ENCODE measurements at places on chromosomes 12 and 14. TPM values are rescaled to one million over a fixed set of nuclear protein-coding genes. Genes with fewer than 3 reads are reported as not detected.
A peak's percentile ranks its signal among the peaks of the same experiment; 100 is the strongest.

GRCh38 chr12:117486840-117487659 is 125.6 kb upstream of the NOS1 start:
- no peak overlapping the region for H3K27ac ChIP-seq
- DNase-seq, result no peak
- H3K4me1 ChIP-seq, result no peaks in the 10 kb centered on the region

GRCh38 chr12:20415641-20416040 is 47.3 kb downstream of the PDE3A start:
- H3K36me3 ChIP-seq, result no peaks in the 10 kb centered on the region
- H3K27me3 ChIP-seq, result no peaks in the 10 kb centered on the region
- H3K4me1 ChIP-seq, result peaks cover 2% of the 10 kb centered on the region
- DNase-seq, result peak; percentile 32

The RTL1 gene
- total RNA-seq, result 12.8 TPM

The C12orf60 gene
- total RNA-seq, result 1.4 TPM

GRCh38 chr12:90953956-90954421 is 987 bp downstream of the CCER1 start:
- H3K36me3 ChIP-seq, result no peaks in the 10 kb centered on the region
- H3K27me3 ChIP-seq, result no peaks in the 10 kb centered on the region
- no peak for DNase-seq
- no peak overlapping the region for H3K27ac ChIP-seq
- H3K4me3 ChIP-seq, result no peak overlapping the region

DNA sequence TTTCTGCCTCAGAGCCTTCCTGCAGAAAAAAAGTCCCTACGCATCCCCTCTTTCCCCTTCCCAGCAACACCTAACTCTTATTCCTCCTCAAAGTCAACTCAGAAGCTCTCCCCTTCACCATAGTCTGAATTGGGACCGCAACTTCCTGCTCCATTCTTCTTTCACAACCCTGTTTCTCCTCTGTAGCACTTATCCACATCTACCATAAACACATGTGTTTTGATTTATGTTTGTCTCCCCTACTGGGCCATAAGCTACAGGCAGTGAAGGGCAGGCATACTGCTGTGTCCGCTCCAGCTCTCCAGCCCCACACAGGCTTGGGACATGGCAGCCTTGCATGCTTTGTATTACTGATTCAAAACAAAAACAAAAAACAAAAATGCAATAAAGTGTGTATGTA is 5.9 kb downstream of the SDR9C7 start:
- no peak overlapping the region for H3K4me3 ChIP-seq
- H3K27ac ChIP-seq, result no peak overlapping the region
- H3K4me1 ChIP-seq, result peaks cover 6% of the 10 kb centered on the region
- DNase-seq, result no peak
- no peaks in the 10 kb centered on the region for H3K27me3 ChIP-seq

The IL26 gene
- total RNA-seq, result not detected

The KERA gene
- 223 TPM for total RNA-seq

The APOF gene
- not detected for total RNA-seq

DNA sequence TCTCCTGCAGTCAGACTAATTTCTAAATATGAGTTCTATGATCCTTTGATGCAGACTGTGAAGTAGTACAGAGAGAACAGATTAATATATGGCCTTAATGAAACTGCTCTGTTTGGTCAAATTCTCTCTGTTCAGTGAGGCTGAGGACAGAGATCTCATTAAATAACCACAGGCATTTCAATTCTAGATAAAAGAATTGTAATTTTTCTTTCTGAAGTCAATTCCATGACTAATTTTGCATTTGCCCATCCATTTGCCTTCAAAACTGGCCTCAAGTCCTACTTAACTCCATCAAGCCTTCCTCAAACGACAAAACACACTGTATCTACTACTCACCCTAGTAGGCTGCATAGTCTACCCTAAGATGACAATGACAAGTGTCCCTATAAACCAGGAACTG is 67.1 kb downstream of the DUSP16 start:
- no peaks in the 10 kb centered on the region for H3K4me1 ChIP-seq
- peaks cover 16% of the 10 kb centered on the region for H3K36me3 ChIP-seq
- no peak overlapping the region for H3K27ac ChIP-seq
- H3K27me3 ChIP-seq, result no peaks in the 10 kb centered on the region

GRCh38 chr14:89728964-89729363 is 225.6 kb downstream of the EFCAB11 start:
- no peak overlapping the region for H3K4me3 ChIP-seq
- no peak overlapping the region for H3K27ac ChIP-seq
- H3K4me1 ChIP-seq, result no peaks in the 10 kb centered on the region
- H3K36me3 ChIP-seq, result no peaks in the 10 kb centered on the region

GRCh38 chr14:53529519-53529918 is 376.4 kb upstream of the DDHD1 start:
- DNase-seq, result no peak
- no peak overlapping the region for H3K4me3 ChIP-seq
- no peak overlapping the region for H3K27ac ChIP-seq
- H3K36me3 ChIP-seq, result no peaks in the 10 kb centered on the region

DNA sequence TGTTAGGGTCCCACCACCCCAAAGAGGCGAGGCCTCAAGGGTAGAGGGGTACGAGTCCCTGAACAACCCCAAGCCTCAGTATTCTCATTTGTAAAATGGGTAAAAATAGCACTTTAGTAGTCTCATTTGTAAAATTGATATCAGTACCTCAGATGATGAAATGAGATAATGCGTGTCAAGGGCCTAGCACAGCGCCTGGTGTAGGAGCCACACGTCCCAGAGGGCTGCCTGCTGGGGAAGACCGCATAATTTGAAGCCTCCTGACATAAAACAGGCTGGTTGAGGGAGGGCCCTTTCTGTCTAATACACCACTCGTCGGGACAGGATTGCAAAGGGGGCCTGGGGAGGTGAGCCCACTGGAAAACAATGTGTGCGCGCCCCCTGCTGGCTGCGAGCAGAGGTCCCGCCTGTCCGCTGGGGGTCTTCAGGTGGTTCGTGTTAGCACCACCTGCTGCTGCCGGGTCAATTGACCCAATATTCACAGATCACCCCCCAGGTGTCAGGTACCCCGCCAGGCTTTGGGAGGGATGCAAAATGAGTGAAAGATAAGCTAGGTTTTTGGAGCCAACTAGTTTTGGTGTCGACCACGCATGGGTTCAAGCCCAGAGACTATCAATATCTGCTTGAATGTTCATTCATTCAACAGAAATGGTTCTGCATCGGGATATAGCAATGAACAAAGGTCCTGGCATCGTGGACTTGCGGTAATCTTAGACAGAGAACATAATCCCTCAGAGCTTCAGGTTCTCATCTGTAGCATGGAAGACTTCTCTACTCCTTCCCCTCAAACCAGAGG is 24.7 kb upstream of the IRF2BPL start:
- peaks cover 29% of the 10 kb centered on the region for H3K4me1 ChIP-seq
- H3K27me3 ChIP-seq, result peaks cover 2% of the 10 kb centered on the region
- H3K4me3 ChIP-seq, result no peak overlapping the region

DNA sequence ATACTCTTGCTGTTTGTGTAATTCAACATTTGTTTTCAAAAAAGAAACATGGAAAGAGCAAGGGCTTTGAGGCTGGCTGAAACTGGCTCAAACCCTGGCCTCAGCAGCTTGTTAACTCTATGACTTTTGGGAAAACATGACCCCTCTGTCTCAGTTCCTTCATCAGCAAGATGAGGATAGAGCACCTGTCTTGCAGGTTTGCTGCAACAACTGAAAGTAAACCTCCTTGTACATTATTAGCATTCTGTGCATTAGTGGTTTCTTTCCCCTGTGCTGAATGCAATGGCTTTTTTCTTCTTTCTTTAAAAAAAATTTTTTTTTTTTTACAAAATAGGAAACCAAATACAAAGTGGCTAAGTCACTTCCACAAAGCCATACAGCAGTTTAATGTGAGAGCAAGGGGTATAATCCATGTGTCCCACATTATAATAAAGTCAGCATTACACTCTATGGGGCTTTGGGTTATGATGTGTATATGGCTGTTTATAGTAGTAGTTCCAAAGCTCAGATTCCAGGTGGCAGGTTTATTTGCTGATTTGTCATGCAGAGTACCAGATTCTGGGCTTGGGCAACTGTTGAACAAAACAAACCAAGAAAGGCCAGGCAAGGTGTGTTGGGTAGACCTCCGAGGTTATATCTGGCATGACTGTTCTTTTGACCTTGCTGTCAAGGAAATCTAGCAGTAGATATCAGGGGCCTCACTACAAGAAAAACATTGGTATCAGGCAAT is 194.5 kb upstream of the CNOT2 start:
- H3K4me1 ChIP-seq, result peaks cover 2% of the 10 kb centered on the region
- no peaks in the 10 kb centered on the region for H3K27me3 ChIP-seq
- no peak for DNase-seq
- no peak overlapping the region for H3K4me3 ChIP-seq
- no peak overlapping the region for H3K27ac ChIP-seq

GRCh38 chr12:130481392-130481879 is 143.7 kb downstream of the PIWIL1 start:
- H3K36me3 ChIP-seq, result no peaks in the 10 kb centered on the region
- H3K27me3 ChIP-seq, result peaks cover 14% of the 10 kb centered on the region
- H3K27ac ChIP-seq, result no peak overlapping the region
- H3K4me1 ChIP-seq, result peaks cover 27% of the 10 kb centered on the region

GRCh38 chr14:99296517-99296916 is 24.5 kb upstream of the BCL11B start:
- no peaks in the 10 kb centered on the region for H3K4me1 ChIP-seq
- H3K4me3 ChIP-seq, result no peak overlapping the region
- no peaks in the 10 kb centered on the region for H3K27me3 ChIP-seq
- no peak overlapping the region for H3K27ac ChIP-seq
- no peak for DNase-seq

The SLC7A8 gene
- total RNA-seq, result 4.2 TPM

The KIF26A gene
- 7.4 TPM for total RNA-seq

- no peak for DNase-seq
- no peak overlapping the region for H3K4me3 ChIP-seq
Observed at GRCh38 chr12:49410818-49411217, 43.6 kb downstream of the SPATS2 start.

The JAG2 gene
- 23.8 TPM for total RNA-seq

- peaks cover 45% of the 10 kb centered on the region for H3K4me1 ChIP-seq
- peaks cover 3% of the 10 kb centered on the region for H3K27me3 ChIP-seq
- peak; percentile 58 for DNase-seq
- no peak overlapping the region for H3K4me3 ChIP-seq
Observed at GRCh38 chr14:22545842-22546721, 42.9 kb downstream of the DAD1 start.

The PPM1H gene
- 3.3 TPM for total RNA-seq

DNA sequence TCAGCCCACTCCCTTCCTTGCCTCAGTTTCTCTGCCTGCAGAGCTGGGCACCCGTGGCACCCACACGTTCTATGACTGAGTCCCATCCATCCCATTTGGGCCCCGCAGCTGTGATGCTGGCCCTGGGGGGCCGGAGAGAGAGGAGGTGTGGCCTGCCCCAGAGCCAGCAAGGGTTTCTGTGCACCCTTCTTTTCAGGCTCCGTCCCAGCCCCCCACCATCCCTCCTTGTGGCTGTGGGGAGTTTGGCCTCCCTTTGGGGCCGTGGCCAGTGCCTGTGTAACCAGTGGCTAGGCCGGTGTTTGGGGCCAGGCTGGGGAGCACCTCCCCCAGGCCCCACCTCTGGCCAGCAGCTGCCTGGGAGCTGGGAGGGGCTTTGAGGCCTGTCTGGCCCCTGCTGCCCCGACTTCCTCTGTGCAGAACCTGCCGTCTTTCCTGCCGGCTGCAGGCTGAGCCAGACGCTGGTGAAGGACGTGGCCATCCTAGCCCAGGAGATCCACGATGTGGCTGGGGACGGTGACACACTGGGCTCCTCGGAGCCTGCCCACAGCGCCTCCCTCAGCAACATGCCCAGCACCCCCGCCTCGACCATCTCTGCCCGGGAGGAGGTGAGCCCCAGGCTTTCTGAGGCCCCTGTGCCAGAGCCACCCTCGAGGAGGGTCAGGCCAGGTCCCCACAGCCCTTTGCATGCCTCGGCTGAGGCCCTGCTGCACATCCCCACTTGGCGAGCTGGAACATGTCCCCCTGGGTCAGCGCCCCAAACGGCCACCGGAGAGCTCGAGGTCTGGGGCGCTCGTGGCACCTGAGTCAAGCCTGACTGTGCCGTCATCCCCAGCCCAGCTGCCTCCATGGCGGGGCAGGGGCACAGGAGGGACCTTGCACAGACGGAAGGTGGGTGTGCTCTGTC is 27.7 kb downstream of the CEP170B start:
- H3K27me3 ChIP-seq, result peaks cover 7% of the 10 kb centered on the region
- no peak overlapping the region for H3K27ac ChIP-seq
- no peak overlapping the region for H3K4me3 ChIP-seq

DNA sequence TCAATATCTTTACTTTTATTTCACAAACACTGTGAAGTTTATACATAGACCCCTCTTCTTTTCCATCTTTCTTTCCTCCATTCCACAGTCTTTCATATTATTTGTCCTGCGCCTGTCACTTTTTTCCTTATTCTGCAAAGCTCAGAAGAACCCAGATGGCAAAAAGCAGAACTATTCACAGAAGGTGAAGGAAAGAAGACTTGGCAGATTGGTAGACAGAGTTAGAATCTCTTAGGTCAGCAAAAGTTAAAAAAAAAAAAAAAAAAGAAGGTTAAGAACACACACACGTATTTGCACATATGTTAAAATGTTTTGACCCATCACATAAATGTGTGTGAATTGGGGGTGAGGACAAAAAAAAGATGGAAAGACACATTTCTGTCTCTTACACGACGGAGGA is 50.3 kb upstream of the ABCC9 start:
- no peaks in the 10 kb centered on the region for H3K4me1 ChIP-seq
- H3K27me3 ChIP-seq, result no peaks in the 10 kb centered on the region
- H3K36me3 ChIP-seq, result no peaks in the 10 kb centered on the region
- no peak overlapping the region for H3K4me3 ChIP-seq

DNA sequence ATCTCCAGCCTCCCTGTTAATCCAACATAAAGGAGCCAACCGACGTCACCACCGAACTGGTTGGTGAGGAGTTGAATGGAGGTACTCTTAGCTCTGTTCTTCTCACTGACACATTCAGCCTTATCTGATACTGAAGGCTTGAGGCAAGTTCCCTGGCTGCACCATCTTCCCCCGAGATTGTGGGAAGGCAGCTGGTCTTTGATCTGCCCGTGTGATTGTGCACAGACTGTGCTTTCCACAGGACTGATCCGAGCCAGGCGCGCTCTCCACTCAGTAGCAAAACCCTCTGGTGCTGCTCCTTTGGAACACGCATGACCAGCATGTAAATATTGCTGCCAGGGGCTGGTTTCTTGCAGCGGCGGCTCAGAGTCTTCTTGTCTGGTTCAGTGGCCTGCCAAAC is 30.1 kb upstream of the DLK1 start:
- H3K27ac ChIP-seq, result no peak overlapping the region
- no peaks in the 10 kb centered on the region for H3K36me3 ChIP-seq
- peaks cover 58% of the 10 kb centered on the region for H3K4me1 ChIP-seq
- peak; percentile 44 for DNase-seq
- no peak overlapping the region for H3K4me3 ChIP-seq
- peaks cover 2% of the 10 kb centered on the region for H3K27me3 ChIP-seq

The CABP1 gene
- total RNA-seq, result 2.3 TPM

All from muscle of leg (tissue), 16 donors.